ENCODE measurements at places on chromosomes 3 and 15.

DNA sequence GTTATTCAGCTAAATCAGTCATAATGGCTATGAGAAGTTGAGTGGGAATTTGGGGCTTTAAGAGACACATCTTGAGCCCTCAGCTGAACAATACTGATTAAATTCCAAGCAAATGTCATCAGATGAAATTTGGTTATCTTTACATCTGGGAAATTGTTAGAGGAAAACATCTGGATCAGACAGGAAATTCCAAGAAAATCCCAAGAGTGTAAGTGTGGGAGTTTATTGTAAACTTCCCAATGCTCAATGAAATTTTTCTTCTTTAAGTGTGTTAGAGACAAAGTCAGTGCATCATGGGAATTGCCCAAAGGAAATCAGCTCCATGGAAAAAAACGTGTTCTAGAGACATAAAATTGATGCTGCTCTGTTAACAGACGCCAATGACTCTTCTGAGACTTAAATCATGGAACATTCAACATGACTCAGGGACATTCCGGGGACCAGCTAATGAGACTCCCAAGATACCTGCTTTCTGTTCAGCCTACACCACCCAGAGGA, 19.8 kb upstream of the DCLK3 start:
- no peak for DNase-seq

DNA sequence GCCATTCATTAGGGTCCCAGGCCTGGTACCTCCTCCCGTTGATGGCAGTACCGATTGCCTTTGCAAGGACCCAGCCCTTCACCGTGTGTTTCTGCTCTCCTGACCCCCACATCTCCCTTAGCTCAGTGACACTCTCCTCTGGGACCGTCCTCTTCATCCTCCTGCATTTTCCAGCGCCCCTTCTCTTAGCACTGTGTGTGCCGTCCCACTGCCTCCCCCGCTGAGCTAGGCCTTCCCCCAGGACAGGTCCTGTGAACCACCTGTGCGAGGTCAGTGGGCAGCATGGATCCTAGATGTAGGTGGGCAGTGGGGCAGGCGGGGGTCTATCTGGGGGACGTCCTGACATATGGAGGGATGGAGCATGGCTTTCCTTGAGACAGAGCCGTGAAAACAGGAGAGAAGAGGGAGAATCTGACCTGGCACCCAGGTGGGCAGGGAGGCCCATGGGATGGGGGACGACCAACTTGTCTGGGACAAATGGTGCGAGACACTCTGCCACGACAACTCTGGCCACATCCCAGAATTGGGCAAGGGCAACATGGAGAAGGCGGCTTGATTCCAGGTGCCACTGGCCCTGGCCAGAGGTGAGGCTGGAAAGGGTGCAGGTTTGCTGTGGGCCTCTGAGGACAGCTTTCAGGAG, 87.7 kb upstream of the ALDH1L1 start:
- DNase-seq, result no peak

DNA sequence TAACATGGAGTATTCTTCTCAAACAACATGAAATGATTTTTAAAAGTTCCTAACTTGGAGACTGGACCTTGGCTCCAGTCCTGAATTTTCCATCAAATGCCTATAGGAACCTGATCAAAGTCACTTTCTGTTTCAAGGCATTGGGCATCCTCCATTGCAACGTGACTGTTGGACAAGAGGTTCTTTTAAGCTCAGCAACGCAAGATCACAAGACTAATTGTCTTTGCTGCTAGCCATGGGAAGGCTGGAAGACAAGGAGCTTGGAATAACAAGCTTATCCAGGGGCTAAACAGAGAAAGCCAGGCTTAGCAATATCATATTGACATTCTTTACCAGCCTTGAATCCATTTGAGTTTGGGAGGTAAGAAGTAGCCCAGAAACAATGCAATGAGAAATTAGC, 48.3 kb downstream of the SST start:
- DNase-seq, result no peak

GRCh38 chr3:156358232-156358631, 196.7 kb downstream of the SSR3 start:
- no peak for DNase-seq

DNA sequence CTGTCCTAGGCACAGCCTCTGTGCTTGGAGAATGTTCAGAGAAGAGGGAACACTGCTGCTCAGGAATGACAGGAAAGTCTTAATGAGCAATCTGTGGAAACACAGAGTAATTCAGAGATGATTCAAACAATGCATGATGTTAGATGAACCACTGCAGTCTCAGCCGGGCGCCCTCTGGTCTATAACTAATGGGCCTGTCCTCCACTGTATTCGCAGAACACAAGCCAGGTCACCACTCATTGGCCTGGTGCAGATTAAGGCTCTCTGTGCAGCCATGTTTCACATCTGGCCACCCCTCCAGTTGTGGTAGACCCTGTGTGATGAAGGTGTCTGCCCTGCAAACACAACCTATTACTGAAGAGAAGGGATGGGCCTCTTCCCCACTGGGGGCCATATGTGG, 281.7 kb upstream of the ROPN1 start:
- DNase-seq, result no peak

DNA sequence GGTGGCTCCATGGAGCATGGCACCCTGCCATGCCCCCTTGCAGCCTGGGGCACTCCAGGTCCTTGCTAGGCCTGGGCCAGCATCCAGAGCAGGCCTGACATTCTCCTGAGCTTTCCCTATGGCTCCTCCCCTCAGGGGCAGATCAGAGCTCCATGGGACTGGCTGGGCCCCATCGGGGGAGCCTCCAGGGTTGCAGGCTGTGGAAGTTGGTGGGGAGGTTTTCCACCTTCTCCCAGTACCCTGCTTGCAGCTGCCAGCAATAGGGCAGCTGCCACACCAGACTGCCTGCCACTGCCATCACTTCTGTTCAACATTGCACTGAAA, 75.7 kb upstream of the TP63 start:
- no peak for DNase-seq

GRCh38 chr3:134084242-134084950, 54.7 kb upstream of the SLCO2A1 start:
- DNase-seq, result no peak

DNA sequence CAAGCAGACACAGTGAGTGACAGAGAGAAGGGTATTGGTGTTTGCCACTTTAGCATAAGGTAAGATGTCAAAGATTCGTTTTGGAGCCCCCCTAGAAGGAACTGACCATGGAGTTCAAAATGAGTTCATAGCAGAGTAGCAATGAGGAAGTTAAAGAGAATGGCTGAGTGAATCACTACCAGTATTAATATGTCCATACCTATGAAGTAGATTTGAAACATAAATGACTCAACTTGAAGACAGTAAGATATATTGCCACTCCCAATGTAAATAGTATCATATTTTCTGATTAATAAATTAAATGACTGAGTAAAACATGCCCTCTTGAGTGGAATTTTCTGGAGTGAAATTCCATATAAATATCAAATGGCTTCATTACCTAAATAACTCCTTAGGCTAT, 675.1 kb downstream of the NLGN1 start:
- no peak for DNase-seq

DNA sequence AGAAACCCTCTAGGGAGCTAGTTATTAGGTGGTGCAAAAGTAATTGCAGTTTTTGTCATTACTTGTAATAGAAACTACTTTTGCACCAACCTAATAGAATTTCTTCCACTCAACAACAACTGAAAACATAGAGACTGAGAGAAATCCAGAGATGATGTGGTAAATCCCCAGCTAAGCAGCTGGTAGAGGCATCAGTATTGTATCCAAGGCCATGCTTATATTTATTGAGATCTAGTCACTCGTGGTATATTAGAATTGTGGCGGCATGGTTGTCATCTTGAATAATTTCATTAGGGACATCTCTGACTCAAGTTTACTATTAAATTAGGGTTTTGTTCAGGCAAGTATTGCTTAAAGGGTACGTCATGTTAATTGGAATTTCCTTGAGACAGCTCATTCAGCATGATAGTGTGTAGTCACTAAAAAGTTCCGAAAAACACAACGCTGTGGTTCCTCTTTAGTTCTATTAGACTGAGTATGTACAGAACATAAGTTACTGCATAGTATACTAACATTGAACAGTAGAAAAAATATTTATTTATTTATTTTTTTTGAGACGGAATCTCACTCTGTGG, 35.3 kb downstream of the PAK2 start:
- no peak for DNase-seq

GRCh38 chr15:36882487-36883131, 217.7 kb downstream of the MEIS2 start:
- no peak for DNase-seq

GRCh38 chr3:73768524-73769308, 144.0 kb upstream of the PDZRN3 start:
- DNase-seq, result no peak

GRCh38 chr3:114418724-114419543, 125.1 kb downstream of the TIGIT start:
- DNase-seq, result no peak

- no peak for DNase-seq
These were observed 18.0 kb upstream of the ZXDC start for GRCh38 chr3:126493739-126494138.

DNA sequence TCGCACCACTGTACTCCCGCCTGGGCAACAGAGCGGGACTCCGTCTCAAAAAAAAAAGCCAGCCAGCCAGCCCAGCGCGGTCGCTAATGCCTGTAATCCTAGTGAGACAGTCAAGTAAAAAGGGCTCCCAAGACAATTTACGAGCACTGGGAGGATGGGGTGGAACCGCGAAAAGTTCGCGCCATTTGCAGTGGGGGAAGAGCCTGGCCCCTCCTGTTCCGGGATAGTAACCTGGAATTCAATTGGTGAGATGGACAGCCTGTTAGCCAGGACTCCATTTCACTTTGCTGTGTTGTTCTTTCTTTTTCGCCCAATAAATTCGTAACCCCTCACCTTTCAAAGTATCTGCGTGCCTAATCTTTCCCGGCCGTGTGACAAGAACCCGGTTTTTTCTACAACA, 19.5 kb downstream of the SLC4A7 start:
- no peak for DNase-seq

GRCh38 chr3:154775821-154776548, 304.1 kb upstream of the MME start:
- DNase-seq, result no peak

GRCh38 chr3:37751967-37752648, 109.6 kb upstream of the CTDSPL start:
- DNase-seq, result no peak

GRCh38 chr3:178975320-178975719, 96.3 kb downstream of the ZMAT3 start:
- no peak for DNase-seq

GRCh38 chr15:33160581-33161165, 33.8 kb downstream of the FMN1 start:
- no peak for DNase-seq

Measured in activated naive CD4-positive, alpha-beta T cell (primary cell).